Hindlimb muscle (tissue), 1 donor: ENCODE measurements at places on chromosomes 1 and 21. TPM values are rescaled to one million over a fixed set of nuclear protein-coding genes. Genes with fewer than 3 reads are reported as not detected.

Gene KCND3
- 2.1 TPM for polyA plus RNA-seq

Gene CD48
- 2.1 TPM for polyA plus RNA-seq

- DNase-seq: peak; percentile 32
Measured at GRCh38 chr1:196531737-196532524, 76.3 kb downstream of the KCNT2 start.

DNA sequence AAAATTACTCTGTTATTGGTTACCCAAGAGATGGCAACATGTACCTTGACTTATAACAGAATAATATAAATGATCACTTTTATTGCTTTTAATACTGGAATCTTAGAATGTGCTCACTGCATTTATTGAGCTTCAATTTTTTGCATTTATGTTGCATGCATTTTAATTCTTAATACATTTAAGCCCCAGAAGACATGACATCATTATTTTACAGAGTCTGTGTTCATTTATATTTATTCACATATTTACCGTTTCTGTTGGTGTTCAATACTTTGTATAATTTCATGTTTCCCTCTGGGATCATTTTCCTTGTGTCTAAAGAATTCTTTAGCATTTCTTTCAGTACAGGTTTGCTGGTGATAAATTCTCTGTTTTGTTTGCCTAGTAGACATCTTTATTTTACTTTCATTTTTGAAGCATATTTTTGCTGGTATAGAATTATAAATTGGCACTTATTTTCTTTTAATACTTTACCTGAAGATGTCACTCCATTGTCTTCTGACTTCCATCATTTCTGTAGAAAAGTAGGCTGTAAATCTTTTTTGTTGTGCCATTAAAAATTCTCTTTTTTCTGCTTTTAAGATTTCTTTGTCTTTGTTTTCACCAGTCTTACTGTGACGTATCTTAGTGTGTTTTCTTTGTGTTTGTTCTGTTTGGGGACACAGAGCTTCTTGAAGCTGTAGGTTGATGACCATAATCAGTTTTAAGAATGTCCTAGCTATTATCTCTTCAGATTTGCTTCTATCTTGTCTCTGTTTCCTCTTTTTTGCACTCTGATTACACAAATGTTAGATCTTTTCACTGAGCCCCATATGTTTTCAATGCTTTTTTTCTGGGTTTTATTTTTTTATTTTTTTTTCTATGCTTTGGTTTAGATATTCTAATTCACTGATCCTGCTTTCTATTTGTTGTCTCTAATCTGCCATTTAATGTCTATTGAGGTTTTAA is 26.9 kb downstream of the DISP3 start:
- DNase-seq: no peak

DNA sequence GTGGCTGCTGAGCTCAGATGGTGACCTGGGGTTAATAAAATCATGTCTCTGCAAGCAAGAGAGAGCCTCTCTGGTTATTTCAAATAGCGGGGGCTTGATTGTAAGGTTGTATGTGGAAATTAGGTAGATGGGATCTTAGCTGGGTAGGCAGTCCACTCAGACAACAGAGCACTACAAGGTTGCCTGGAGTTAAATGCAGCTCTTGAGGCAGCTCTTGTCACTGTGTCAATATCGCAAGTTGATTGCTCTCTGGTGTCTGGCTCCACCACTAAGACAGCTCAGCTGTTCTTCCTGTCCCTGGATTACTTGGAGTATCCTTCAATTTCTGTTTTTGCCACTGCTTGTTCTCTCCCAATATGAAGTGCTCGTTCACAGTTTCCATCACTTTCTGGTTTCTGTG is 93.8 kb downstream of the C21orf91 start:
- no peak for DNase-seq

Gene CYP4A11
- polyA plus RNA-seq: 0.22 TPM

Gene LUZP1
- 14.0 TPM for polyA plus RNA-seq

- no peak for DNase-seq
Measured at GRCh38 chr21:29320031-29320430, 21.3 kb downstream of the BACH1 start.

Gene GSTM1
- polyA plus RNA-seq: 50.6 TPM

DNA sequence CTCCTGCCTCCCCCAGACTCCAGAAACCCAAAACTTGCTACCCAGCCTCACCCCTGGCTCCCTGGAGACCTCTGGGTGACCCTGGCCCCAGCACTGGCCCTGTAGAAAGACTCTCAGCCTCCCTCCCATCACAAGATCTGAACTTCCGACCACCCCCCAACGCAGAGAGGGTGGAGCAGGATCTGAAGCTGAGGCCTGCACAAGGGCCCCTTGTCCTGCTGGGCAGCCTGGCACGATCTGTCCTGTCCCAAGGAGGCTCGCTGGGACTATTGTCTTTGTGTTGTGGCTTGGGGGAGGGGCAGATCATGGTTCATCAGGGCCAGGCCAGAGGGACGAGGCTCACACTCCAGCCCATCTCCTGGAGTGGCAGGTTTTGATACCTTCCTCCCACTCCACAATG is 20.0 kb downstream of the PHLDA3 start:
- DNase-seq: no peak

Gene CRYBG2
- 0.40 TPM for polyA plus RNA-seq

Gene CCDC181
- 1.1 TPM for polyA plus RNA-seq

- DNase-seq: no peak
Measured at GRCh38 chr1:100009458-100009857, 39.7 kb downstream of the SLC35A3 start.

GRCh38 chr1:201886103-201886885 is 2.4 kb upstream of the SHISA4 start:
- no peak for DNase-seq

DNA sequence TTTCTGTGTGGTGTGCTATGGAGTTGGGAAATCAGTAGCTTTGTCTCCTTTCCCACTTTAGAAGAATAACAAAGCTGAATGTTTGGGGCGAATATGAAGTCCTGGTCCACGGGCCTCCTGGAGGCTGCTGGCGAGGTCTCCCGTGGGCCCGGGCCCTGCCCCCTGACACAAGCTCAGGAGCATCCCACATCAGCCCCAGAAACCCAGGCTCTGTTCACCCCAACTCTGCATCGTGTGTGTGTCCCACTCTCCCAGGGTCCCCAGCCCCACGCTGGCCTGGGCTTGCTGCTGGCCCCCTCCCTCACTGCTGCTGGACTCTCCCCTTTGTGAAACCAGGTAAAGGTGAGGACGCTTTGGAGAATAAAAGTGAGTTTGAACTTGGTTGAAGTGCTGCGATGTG is 8.1 kb downstream of the PRDM16 start:
- no peak for DNase-seq

Gene PGBD5
- 33.4 TPM for polyA plus RNA-seq

GRCh38 chr1:107842241-107842640 is 122.7 kb downstream of the VAV3 start:
- no peak for DNase-seq

GRCh38 chr1:2046174-2046917 is 3.9 kb upstream of the PRKCZ start:
- no peak for DNase-seq

DNA sequence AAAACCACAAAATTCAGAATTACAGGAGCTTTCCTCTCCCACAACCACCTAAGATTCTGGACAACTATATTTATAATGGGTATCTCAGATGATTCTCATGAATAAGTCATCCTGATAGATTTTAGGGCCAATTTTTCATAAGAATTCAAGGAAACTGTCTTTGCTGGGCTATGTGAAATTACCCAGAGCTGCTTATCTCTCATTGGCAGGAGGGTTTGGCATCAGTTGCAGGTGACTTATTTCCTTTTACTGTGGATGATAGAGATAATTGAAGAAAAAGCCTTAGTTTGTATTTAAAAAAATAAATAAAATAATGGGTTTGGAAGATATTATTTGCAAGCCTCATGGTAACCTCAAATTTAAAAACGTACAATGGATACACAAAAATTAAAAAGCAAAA is 38.2 kb upstream of the WDR26 start:
- DNase-seq: no peak

DNA sequence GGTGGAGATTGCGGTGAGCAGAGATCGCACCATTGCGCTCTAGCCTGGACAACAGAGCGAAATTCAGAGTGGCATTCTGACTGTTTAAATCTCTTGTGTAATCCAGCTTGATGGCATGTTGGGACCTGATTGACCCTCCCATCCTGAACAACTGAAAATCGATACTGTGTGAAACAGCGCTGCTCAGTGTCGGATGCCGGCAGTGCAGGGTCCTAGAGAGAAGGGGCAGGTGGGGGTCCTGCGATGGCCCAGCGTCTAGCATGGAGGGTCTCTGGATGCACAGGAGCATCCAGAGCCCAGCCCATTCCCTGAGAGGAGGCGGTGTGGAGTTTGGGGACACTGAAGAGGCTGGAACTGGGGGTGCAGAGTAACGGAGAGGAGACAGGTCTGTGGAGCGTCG is 15.8 kb downstream of the AGT start:
- DNase-seq: no peak

Gene E2F2
- 3.9 TPM for polyA plus RNA-seq

DNA sequence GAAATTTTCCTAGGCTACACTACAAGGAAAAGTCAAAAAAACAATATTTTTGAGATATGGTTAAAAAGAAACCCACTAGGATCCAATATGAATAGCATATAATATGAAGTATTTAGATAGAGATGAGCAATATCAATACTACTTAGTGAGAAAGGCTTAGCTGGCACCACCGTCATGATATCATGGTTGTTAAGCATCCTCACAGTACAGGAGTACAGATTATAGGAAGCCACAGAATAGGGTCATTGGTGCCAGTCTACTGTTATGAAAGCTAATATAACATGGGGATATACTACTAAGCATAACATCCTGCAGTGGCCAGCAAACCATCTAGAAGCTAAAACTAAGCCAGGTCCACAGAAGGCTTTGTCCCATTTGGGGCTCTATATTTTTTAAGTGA is 28.4 kb upstream of the NRIP1 start:
- no peak for DNase-seq

GRCh38 chr1:197620714-197621163 is 154.5 kb downstream of the DENND1B start:
- DNase-seq: no peak

Gene TTC39A
- polyA plus RNA-seq: 5.0 TPM

GRCh38 chr1:225875044-225875815 is 7.0 kb downstream of the TMEM63A start:
- DNase-seq: no peak

DNA sequence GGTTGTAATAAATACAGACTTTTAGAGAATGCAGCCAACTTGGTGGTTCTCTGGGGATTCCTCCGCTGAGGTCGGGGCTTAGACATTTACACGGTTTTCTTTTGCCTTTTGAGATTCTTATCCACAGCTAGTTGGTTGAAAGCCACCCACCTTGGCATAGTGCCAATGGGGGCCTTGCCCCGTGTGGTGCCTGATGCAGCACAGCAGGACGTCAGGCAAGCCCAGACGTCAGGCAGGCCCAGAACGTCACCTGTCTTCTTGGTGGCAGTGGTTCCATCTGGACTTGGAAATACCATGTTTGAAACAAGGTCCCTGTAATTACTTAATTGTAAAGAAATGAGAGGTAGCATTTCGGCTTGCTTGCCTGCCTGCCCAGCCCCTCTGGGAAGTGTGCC is 78.5 kb downstream of the GALNT2 start:
- DNase-seq: no peak

Gene OR2L5
- polyA plus RNA-seq: not detected

Gene CLDN17
- polyA plus RNA-seq: not detected

GRCh38 chr1:203511930-203512329 is 18.0 kb downstream of the OPTC start:
- no peak for DNase-seq

GRCh38 chr1:169858467-169858866 is 35.2 kb downstream of the SCYL3 start:
- DNase-seq: no peak

Gene ACTN2
- polyA plus RNA-seq: 2,228 TPM

GRCh38 chr1:158179301-158180041 is 1.2 kb upstream of the CD1D start:
- no peak for DNase-seq

DNA sequence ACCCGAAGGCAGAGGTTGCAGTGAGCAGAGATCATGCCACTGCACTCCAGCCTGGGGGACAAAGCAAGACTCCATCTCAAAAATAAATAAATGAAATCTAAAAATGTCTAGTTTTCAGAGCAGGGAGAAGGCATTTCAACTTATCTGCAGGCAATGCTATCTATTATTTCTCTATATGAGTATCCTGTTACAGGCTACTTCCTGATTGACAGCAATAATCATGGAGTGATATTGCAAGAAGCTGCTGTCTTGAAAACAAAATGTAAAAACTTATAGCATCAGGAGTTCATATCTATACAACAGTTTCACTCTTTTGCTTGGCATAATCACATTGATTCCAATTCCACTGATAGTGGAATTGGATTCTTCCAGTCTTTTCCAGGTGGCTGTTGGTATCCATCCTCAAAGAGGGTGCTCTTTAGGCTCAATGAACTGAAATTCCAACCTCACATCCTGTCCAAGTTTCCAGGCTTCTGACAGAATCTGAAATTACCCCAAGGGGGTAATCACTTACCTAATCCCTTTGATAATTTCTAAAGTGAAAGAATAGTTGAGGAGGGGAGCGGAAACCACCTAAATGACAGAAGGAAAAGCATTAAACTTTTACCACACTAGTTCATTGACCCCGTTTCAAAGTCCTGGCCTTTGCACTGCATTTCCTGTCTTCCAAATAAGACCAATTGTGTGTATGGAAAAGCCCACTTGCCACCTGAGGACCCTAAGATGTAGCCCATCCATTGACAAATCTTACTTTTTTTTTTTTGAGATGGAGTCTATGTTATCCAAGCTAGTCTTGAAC is 107.6 kb downstream of the GLUL start:
- no peak for DNase-seq

Gene ADAMTS1
- 15.0 TPM for polyA plus RNA-seq

Gene OR2T12
- not detected for polyA plus RNA-seq

DNA sequence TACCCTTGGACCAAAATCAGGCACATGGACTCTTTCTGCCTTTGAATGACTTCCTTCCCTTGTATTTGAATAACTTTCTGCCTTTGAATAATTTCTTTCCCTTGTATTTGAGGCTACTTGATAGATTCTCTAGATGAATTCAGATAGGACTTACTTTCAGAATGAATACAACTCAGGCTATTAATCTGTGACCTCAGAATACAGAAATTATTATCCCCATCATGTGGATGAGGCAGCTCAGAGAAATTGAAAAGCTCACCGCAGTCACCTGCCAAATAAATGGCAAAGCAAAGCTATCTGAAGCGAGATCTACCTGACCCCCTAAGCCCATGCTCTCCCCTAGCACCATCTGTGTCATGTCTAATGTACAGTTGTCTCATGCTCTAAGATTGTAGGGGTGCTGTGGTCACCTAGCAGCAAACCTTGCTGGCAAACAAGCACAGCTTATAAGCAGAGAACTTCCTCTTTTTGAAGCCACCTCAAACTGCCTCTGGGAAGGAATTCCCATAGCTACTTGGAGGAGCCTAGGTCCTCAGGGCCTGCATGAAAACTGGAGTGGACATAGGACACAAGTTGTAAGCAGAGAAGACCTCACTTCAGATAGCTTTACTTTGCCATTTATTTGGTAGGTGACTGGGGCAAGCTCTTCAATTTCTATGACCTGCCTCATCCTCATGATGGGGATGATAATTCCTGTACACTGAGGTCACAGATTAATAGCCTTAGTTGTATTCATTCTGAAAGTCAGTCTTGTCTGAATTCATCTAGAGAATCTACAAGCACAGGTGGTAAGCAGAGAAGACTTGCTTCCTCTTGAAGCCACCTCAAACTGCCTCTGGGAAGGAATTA is 66.1 kb downstream of the FASLG start:
- DNase-seq: no peak
